ENCODE measurements at places on chromosomes 2 and 18.
A peak's percentile ranks its signal among the peaks of the same experiment; 100 is the strongest.

DNA sequence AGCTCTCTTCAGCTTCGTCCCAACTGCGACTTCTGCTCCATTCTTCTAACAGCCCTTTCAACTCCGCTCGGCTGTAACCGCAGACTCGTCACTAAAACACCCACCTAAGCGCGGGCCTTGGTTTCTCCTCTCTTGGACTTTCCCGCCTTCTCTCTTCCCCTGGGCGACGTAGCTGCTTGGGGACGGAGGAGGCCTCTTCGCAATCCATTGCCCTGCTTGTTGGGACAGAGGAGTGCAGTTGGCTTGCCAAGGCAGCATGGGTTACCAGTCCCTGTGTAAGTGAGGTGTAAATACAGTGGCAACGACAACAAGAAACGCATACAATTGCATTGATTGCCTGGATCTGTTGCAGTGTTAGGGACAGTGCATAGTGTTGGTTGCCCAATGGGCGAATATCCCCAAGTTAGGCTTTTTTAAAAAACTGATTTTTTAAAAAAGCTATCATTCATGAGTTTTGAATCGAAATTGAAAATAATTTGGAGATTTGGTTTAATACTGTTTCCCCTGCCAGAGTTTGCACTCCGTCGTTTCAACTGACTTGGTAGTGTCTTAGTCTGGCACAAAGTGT, 484 bp upstream of the DARS1 start:
- peak; percentile 69 for DNase-seq

- DNase-seq: no peak
Observed at GRCh38 chr2:216465579-216466195, 33.0 kb upstream of the RPL37A start.

- DNase-seq: no peak
Observed at GRCh38 chr18:56096861-56097260, 508.9 kb upstream of the TCF4 start.

GRCh38 chr2:9533663-9534062, 22.0 kb downstream of the ADAM17 start:
- no peak for DNase-seq

GRCh38 chr2:133787207-133787606, 218.9 kb upstream of the NCKAP5 start:
- no peak for DNase-seq

- no peak for DNase-seq
Observed at GRCh38 chr2:168740788-168741187, 61.6 kb upstream of the NOSTRIN start.

DNA sequence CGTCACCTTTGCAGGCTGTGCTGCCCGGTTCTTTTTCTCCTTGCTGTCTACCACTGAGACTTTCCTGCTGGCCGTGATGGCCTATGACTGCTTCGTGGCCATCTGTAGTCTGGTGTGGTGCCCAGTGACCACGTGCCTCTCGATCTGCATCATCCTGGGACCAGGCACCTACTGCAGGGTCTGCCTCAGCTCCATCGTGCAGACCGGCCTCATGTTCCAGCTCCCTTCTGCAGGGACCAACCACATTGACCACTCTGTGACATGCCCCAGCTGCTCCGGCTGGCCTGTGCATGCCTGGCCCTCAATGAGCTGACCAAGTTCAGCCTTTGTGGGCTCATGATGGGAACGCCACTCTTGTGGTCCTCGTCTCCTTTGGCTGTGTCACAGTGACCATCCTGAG, 26.7 kb downstream of the COPS9 start:
- DNase-seq: no peak

DNA sequence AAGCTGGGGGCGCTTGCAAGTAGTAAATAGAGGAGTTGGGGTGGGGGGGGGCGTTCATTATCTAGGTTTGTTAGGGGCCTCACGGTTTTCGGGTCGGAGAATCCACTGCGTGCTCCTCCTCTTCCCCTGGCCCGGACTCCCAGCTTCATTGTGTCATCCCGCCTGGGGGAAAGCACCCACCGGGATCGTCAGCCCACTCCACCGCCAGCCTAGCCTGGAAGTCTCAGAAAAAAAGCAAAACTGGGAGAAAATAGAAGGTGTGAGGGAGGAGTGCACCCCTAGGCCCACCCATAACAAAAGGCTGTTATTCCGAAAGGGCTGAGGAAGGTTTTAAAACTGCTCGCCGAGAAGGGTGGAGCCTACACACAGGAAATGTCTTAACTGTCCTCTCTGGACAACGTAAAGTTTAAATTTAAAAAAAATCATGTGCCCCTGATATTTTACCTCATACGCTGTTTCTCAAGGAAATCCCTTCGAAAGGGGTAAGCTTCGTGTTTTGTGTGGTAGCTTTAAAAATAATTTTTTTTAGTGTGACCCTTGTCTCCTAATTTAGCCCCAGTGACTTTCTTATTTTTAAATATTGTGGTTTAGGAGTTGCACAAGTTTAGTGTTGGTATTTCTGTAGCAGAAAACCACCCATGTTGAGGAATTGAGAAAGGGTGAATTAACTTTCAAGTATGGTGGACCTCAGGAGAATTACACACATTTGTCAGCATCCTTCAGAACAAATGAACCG, 104.2 kb downstream of the SPTBN1 start:
- no peak for DNase-seq

GRCh38 chr2:9690716-9691498, 60.1 kb upstream of the YWHAQ start:
- DNase-seq: no peak

DNA sequence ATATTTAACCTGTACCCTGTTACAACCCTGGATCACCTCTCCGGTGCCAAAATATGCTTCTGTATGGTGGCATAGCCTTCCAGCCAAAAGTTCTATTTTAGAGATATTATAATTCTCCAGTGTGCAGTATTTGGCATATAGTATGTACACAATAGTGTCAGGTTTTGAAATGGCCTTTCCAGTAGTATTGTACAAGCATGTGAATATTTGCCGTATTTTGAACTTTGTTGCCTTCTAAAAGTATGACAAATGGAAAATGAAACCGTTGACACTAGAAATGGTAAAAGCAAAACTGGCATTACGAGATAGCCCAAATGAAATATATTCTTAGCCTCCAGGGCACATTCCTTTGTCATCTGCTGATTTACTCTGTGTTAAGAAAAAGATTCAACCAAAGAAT, 431.2 kb downstream of the LRP1B start:
- no peak for DNase-seq

DNA sequence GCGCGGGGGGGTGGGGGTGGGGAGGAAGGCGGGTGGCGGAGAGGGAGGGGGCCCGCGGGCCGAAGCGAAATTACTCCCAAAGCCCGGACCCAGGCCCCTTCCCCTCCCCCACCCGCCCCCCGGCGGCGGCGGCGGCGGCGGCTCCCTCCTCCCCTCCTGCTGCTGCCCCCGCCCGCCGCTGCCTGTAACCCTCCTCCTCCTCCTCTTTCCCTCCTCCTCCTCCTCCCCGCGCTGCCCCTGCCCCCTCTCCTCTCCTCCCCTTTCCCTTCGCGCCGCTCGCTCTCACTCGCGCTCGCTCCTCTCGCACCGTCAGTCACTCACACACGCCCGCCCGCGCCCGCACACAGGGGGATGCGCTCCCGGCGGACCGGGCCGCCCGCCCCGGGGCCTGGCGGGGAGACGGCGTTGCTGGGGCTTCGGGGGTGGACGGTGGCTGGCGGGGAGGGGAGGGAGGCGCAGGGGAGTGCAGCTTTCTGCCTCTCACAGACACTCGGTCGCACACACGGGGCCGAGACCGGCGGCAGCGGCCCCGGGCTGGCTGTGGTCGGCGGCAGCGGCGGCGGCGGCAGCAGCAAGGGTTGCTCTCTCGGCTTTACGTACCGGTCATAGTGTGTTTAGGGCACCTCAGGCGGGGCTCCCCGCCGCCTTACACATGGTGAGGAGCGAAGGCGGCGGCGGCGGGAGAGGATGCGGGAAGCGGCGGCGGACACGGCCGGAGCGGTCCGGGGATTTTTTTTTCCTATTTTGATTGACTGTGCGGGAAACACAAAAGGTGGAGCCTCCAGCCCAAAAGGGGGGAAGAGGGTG, 405 bp downstream of the SP3 start:
- peak; percentile 35 for DNase-seq

DNA sequence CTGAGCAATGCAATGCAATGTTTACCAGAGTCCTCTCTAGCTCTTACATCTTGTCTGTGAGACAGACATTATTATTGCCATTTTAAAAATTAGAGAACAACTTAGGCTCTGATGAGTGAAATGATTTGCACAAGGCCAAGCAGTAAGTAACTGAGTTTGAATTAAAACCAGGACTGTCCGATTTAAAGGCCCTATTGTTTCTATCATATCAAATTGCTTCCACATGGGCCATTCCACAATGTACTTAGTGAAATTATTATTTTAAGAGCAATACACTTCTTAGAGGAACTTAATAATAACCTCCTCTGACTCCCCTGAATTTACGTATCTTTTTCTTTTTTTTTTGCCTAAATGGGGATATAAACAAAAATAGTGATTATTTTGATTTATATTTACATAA, 64.6 kb downstream of the PLCL1 start:
- no peak for DNase-seq

GRCh38 chr18:58787536-58788149, 77.0 kb upstream of the ZNF532 start:
- no peak for DNase-seq

DNA sequence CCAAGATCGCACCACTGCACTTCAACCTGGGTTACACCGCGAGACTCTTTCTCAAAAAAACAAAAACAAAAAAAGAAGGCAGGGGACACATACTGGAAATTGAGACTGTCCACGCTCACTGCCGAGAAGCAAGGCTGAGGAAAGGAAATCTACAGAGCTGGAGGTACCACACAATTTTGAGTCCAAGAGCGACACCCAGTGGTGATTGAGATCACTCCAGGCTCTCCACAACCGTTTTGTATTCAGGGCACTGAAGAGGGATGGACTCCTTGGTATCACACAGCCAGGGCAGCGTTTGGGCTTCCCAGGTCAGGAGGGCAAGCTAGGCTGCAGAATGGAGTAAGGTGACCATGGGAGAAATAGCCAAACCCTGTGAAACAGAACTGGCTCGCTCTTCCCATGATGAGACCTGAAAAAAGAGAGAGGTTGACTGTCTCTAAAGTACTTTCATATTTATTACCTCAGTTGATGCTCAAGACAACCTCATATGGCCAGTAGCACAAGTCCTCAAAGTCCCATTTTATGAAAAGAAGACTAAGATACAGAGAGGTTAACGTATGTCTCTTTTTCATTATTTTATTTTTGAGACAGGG, 74.5 kb upstream of the YPEL5 start:
- DNase-seq: peak; percentile 16

- no peak for DNase-seq
Observed at GRCh38 chr2:225824748-225825449, 425.4 kb downstream of the NYAP2 start.

GRCh38 chr18:2515908-2516625, 55.2 kb downstream of the METTL4 start:
- no peak for DNase-seq

- no peak for DNase-seq
Observed at GRCh38 chr2:109312902-109313301, 183.9 kb downstream of the SH3RF3 start.

DNA sequence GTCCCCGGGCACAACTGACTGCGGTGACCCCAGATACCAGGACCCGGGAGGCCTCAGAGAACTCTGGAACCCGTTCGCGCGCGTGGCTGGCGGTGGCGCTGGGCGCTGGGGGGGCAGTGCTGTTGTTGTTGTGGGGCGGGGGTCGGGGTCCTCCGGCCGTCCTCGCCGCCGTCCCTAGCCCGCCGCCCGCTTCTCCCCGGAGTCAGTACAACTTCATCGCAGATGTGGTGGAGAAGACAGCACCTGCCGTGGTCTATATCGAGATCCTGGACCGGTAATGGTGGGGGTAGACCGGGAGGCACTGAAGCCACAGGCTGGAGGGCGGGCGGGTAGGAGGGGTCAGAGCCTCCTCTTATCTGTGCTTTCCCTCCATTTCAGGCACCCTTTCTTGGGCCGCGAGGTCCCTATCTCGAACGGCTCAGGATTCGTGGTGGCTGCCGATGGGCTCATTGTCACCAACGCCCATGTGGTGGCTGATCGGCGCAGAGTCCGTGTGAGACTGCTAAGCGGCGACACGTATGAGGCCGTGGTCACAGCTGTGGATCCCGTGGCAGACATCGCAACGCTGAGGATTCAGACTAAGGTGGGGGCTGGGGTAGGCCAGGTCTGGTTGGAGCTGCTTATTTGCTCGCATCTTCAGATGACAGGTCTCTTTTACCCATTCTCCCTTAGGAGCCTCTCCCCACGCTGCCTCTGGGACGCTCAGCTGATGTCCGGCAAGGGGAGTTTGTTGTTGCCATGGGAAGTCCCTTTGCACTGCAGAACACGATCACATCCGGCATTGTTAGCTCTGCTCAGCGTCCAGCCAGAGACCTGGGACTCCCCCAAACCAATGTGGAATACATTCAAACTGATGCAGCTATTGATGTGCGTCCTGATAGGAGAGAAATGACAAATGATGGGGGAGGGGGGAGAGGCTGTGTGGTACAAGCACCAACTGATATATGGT, 780 bp downstream of the HTRA2 start:
- peak; percentile 74 for DNase-seq

DNA sequence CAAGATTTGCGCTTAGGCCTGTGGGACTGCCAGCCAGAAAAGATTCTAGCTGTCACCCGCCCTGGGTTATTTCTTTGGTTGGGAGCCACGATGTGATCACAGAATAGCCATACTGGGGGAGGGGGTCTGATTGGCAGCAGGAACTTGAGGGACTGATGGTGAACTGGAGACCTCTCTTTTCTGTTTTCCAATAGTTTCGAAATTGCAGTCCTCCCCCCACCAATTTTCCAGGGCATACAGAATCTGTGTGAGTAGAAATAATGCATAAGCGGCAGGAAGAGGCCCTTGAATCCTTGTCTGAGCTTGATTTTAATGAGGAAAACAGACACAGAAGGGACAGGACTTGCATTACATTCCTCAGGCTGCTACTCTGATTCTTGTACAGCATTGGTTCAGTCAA, 2.2 kb upstream of the POLR2D start:
- no peak for DNase-seq

DNA sequence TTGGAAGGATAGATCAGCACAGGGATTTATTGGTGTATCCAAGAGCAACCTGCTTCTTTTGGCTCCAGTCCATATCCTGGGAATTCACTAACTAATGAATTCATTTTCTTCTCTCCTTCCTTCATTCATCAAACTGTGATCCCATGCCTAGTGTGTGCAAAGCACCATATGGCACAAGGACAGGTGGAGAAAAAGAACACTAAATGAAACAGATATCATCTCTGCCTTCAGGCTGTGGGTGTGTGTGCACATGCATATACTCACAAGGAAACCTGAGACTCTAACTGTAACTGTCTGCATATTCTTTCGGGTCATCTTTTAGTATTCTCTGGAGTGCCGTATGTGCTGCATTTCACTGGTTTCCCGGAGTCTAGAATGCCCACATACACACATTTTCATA, 20.2 kb downstream of the TNP1 start:
- no peak for DNase-seq

- no peak for DNase-seq
Observed at GRCh38 chr2:174334278-174334715, 457 bp upstream of the SP9 start.

- no peak for DNase-seq
Observed at GRCh38 chr2:64972876-64973275, 16.3 kb upstream of the SLC1A4 start.

DNA sequence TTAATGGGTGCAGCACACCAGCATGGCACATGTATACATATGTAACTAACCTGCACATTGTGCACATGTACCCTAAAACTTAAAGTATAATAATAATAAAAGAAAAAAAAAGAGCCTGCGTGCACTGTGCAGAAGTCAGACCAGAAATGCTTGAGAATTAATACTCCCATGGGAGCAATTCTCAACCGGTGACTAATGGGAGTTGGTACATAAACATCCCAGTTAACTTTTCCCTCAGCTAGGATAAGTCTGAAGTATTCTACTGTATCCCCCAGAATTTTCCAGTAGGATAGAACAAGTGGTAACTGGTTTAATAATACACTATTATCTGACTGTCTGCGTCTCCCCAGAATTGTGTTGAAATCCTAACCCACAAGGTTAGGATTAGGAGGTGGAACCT, 113.6 kb upstream of the COL5A2 start:
- no peak for DNase-seq

All from GM12878 (cell line).